ENCODE measurements at places on chromosomes 1 and 21. TPM values are rescaled to one million over a fixed set of nuclear protein-coding genes. Genes with fewer than 3 reads are reported as not detected.
A peak's percentile ranks its signal among the peaks of the same experiment; 100 is the strongest.

- H3K27ac ChIP-seq, result no peak overlapping the region
- no peak overlapping the region for H3K4me3 ChIP-seq
- no peaks in the 10 kb centered on the region for H3K27me3 ChIP-seq
These were observed 23.5 kb downstream of the CASP9 start for GRCh38 chr1:15500184-15501178.

DNA sequence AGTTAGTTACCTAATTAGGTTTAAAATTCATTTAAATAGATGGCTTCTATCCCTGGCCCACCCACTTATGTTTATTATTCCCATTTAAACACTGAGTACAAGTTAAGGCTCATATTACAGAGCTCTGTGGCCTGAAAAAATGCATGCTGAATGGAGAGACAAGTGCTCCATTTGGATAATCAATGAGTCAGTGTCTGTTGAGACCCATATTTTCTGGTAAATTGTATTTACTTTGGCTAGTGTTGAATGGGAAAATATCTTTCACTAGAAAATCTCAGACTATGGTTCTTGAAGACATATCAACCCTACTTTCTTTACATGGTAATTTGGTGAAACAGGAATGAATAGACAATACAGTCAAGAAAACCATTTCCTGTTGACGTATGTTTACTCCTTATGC lies 356.0 kb downstream of the S1PR1 start:
- H3K4me3 ChIP-seq, result no peak overlapping the region
- H3K27me3 ChIP-seq, result no peaks in the 10 kb centered on the region
- no peak for DNase-seq
- no peaks in the 10 kb centered on the region for H3K4me1 ChIP-seq
- no peaks in the 10 kb centered on the region for H3K36me3 ChIP-seq

GRCh38 chr1:26630634-26631033 lies 65.2 kb upstream of the ARID1A start:
- no peak overlapping the region for H3K4me3 ChIP-seq
- no peaks in the 10 kb centered on the region for H3K4me1 ChIP-seq
- no peaks in the 10 kb centered on the region for H3K36me3 ChIP-seq
- H3K27ac ChIP-seq, result no peak overlapping the region
- DNase-seq, result no peak

SPATA45 gene
- not detected for total RNA-seq

- no peak overlapping the region for H3K27ac ChIP-seq
- no peaks in the 10 kb centered on the region for H3K27me3 ChIP-seq
- no peaks in the 10 kb centered on the region for H3K36me3 ChIP-seq
- H3K4me1 ChIP-seq, result peaks cover 11% of the 10 kb centered on the region
- DNase-seq, result no peak
- no peak overlapping the region for H3K4me3 ChIP-seq
These were observed 27.5 kb upstream of the RASAL2 start for GRCh38 chr1:178066296-178066907.

DNA sequence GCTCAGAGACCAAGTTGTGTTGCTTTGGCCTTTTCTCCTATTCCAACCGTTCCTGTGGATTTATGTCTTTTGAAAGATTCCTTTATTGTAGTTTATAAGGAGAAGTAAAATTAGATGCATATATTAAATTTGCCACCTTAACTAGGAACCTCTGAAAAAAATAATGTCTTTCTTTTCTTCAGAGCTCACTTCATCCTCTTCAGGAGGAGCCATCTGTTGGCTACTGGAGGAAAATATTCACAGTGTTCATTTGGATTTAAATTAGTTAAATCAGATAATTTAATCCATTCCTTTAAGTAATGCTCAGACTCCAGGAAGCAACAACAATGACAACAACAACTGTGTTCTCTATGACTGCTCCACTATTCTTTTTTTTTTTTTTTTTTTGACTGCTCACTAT lies 164.0 kb downstream of the FASLG start:
- H3K4me3 ChIP-seq, result no peak overlapping the region
- no peaks in the 10 kb centered on the region for H3K27me3 ChIP-seq
- DNase-seq, result no peak

NUP133 gene
- 42.8 TPM for total RNA-seq

GRCh38 chr1:201850053-201850397 lies 21.1 kb downstream of the IPO9 start:
- peak overlapping the region; percentile 65 for H3K4me3 ChIP-seq
- peak overlapping the region; percentile 71 for H3K27ac ChIP-seq
- H3K27me3 ChIP-seq, result no peaks in the 10 kb centered on the region
- peaks cover 66% of the 10 kb centered on the region for H3K4me1 ChIP-seq
- DNase-seq, result peak; percentile 87
- H3K36me3 ChIP-seq, result peaks cover 16% of the 10 kb centered on the region
